ENCODE measurements at places on chromosomes 5 and 9. TPM values are rescaled to one million over a fixed set of nuclear protein-coding genes. Genes with fewer than 3 reads are reported as not detected.

- DNase-seq, result no peak
Measured at GRCh38 chr9:127538849-127539258, 73.2 kb upstream of the STXBP1 start.

GRCh38 chr9:87714819-87715218 is 11.1 kb upstream of the CTSL start:
- peak; percentile 75 for DNase-seq

DNA sequence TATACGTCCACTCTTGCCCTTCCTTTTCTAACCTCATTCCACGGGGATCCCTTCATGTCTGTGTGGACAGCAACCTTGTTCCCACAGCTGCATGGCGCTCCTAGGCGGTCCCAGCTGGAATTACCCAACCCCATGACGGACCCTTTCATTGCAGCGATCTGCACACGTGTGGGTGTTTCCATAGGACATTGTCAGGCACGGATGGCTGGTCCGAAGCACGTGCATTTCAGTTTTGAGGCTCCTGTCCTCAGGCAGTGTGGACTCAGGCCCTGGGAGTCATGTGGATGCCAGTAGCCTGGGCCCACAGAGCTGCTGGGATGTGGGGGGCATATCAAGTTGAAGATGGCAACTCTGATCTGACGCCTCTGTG is 15.0 kb downstream of the CARD19 start:
- DNase-seq, result no peak

Gene COL15A1
- 20.2 TPM for total RNA-seq

- no peak for DNase-seq
Measured at GRCh38 chr9:136329211-136329627, 1.9 kb downstream of the GPSM1 start.

- DNase-seq, result peak; percentile 9
Measured at GRCh38 chr9:70324963-70325362, 66.2 kb downstream of the SMC5 start.

GRCh38 chr5:53423724-53424123 is 56.7 kb upstream of the FST start:
- peak; percentile 41 for DNase-seq

GRCh38 chr5:134444941-134445471 is 33.3 kb upstream of the CDKN2AIPNL start:
- no peak for DNase-seq

Gene PPP3R2
- not detected for total RNA-seq

Gene GFI1B
- not detected for total RNA-seq

GRCh38 chr5:169778622-169779596 is 141.8 kb downstream of the DOCK2 start:
- no peak for DNase-seq

Gene SHOC1
- total RNA-seq, result not detected

- DNase-seq, result peak; percentile 97
Measured at GRCh38 chr5:179559284-179560252, 9.2 kb downstream of the RUFY1 start.

DNA sequence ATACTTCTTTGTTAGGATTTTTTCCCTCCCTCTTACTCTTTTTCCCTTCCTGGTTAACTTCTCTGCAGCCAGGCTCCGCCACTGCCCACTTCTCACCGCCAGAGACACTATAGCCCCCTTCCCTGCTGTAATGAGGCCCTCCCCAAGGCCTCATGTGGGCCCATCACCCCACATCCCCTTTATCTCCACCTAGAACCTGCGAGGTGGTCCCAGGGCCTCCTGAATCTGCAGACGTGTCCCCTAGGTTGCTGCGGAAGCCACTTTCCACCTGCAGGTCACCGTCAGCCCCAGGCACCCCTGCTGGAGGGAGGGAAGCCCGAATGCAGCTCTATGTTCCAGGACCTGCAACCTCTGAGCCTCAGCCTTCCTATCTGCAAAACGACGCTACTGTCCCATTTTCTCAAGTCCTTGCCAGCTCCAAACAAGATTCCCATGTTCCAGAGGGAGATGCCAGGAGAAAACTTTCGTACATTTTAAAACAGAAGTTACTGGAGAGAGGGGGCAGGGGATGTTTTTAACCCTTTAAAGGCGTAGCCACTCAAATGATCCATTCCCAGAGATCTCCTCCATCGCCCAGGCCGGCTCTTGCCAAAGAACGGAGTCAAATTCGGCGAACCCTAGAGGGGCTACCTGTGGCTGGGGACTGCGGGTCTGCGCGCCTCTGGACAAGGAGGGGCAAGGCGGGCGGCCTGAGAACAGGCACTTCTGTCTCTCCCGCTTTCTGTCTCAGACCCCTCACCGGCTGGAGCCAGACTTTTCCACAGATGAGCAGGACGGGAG is 929 bp downstream of the SH3PXD2B start:
- peak; percentile 61 for DNase-seq

DNA sequence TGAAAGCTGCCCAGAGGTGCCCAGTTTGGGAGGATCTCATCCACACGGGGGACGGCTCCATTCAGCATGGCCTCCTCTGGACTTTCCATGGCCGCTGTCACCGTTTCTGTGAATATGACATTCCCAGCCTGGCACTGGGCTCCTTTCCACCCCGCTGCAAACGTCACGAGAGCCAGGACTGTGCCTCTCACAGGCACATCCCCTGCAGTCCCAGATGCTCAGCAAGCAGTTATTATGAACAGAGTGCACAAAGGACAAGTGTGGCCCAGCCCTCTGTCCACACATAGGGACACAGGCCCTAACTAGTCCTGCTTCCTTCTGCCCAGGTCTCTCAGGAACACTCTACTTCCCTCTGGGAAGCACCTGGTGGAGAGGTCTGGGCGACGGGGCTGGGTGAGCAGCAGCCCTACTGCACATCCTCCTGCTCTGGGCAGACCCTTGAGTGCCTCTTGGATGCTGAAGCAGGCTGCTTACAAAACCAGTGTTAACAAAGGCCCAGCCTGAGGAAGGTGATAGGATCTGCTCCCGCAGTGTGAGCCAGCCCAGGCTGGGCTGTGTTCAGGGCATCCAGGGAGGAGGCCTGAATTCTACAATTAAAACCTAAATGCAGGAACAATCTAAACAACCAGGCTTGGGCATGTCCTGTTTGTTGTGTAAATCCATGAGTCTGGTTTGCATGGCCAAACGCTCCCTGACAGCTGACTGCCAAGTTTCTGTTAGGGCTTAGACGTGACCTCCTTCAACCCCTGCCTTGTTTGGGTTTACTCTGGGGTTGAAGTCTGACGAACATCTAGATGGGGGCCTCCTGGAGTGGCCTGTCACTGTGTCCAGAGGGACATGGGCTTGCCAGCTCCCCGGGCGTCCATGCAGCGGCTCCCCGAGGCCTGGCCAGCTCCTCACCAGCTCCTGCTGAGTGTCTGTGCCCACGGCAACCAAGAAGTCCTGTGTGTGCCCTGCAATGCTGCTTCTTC is 269.8 kb downstream of the GADD45G start:
- DNase-seq, result no peak

DNA sequence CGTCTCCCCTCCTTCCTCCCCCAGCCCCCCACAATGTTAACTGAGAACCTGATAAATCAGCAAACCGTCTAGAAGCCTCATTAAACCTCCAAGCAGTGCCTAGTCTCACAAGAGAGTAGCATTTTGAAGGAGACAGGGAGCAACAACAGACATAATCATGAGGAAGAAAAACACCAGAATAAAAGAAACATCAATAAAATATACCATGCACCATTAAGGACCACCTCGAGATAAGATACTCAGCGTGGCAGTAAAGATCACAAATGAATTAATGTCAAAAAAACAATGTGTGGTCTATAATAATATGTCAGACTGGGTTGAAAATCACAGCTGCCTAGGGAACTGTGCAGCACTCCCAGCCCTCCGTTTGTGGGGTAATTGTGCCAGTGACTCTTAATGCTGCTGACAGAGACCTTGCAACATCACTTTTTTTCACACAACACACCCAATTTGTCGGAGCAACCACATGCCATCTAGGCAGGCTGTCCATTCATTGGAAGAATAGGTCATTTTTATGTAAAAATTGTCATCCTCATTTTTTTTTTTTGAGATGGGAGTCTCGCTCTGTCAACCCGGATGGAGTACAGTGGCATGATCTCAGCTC is 450.8 kb upstream of the WWC1 start:
- DNase-seq, result no peak

Gene SSBP2
- 23.5 TPM for total RNA-seq

Gene LCN1
- not detected for total RNA-seq

Gene MSMP
- not detected for total RNA-seq

DNA sequence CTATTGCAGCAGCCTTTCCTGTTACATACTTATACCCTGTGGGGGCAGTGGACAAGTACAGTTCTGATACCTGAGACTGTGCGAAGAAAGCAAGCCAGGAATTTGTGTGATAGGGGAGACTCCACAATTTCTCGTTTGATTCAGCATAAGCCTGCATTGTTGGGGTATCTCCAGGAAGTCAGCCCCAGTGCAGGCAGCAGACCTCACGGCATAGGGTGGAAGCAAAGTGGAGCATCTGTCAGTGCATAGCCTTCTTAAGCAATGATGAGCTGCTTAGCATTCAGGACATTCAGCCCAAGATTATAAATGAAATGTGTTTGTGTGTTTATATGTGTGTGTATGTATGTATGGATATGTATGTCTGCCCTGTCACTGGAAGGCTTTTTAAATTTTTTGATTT is 157.0 kb downstream of the SH3GL2 start:
- no peak for DNase-seq

DNA sequence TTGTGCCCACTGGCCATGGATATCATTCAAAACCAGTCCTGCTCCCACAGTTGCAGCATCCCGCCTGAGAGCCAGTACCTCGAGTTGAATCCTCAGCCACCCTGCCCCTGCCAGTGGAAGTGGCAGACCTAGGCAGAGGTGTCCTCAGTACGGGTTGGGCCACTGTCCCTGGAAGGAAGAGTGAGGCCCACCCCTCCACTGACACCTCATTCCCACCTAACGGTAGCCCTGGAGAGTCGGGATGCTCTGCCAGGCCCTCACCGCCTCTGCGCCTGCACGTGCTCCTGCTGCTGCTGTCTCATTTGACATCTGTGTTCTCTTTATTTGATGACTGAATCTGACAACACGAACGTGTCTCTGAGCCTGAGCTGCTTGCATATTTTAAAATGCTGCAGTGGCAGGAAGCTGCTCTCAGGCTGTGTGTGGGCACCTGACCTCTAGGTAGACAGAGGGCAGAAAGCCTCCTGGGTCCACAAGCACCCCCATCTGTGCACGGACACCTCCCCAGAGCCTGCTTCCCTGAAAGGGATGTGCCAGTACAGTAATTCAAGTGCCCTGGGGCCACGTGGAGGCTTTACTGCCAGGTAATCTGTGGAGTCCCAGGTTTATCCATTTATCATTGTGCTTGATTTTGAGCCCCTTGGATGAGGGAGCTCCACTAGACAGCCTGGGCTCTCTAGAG is 194.7 kb downstream of the CACNA1B start:
- DNase-seq, result no peak

GRCh38 chr5:15499528-15500324 is at the start of gene FBXL7:
TSS of gene FBXL7 (plus strand) at chr5:15500180.
- peak; percentile 78 for DNase-seq

Gene ZNF618
- 2.7 TPM for total RNA-seq

DNA sequence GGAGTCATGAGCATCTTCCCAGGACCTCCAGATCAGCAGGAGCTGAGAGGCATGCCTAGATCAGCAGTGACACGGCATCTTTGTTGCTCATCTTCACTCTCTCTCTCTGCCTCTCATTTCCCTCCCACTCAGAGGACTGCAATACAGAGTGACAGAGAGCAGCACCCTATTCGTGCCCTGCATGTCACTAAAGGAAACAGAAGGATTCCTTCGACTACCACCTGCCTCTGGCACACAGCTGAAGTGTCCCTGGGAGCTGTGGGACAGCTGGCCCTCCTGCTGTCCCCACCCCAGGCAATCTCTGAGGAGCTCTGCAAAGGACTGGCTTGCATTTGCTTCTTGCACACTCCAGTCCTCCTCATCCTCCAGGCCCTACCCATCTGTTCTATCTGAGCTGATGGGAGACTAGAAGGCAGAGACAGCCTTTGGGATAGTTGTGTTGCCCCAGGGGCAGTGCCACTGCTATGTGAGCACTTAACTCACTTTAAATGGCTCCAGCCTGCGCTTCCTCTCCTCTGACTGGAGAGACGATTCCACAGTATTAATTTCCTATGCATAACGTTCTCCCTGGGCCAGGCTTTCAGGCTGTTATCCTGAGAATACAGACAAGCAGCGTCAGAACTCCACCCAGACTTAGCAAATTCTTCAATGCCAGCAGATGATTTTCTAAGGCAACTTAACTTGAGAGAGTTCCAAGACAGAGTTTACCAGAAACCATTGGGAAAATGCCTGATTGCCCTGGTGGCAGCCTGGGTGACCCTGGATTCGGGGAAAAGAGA is 167.6 kb upstream of the MAP1B start:
- DNase-seq, result no peak

DNA sequence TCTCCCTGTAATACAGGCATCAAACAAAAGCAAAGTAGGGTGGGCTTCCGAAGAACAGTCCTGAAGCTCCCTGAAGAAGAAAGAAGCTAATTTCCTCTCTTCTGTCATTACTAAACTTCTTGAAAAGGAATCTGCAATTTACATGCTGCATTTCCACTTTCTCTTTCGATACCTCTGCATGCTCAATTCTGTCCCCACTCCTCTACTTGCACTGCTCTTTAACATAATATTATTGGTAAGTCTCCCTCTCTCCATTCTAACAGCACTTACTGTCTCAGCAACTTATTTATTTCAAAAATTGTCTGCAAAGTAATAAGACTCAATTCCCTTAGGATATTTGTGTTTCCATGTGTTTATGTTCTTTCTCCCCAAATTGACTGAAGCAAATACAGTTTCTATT is 3.9 kb upstream of the PLPP1 start:
- peak; percentile 17 for DNase-seq

DNA sequence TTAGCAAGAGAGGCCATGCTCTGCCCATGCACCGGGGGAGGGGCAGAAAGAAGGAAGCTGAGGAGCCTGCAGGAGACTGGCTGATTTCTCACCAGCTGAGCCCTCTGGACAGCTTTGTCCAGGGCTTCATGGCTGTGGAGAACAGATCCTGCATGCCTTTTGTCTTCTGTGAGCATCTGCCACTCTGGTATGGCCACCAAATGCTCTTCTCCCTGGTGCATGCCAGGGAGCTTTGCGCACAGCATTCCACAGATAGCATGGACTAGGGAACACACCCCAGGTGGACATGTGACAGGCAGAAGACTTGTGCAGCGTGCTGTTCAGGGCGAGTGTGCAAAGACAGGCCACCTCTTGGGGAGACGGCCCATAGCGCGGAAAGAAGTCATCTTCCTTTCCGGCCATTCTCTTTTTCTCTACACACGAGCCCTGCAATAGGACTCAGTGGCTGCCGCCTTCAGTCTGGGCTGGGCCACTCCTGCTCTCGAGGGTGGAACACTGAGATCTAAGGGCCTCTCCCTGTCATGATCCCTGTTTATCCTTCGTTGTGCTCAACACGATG is 56.7 kb downstream of the GADD45G start:
- no peak for DNase-seq

GRCh38 chr5:39697881-39698280 is 273.1 kb upstream of the DAB2 start:
- no peak for DNase-seq

Measured in RPMI7951 (cell line).